ENCODE measurements at places on chromosomes 16 and 17. TPM values are rescaled to one million over a fixed set of nuclear protein-coding genes. Genes with fewer than 3 reads are reported as not detected.

Gene ZNF624
- 14.2 TPM for polyA plus RNA-seq

Gene ATP1B2
- 21.8 TPM for polyA plus RNA-seq

Gene MYH13
- 0.18 TPM for polyA plus RNA-seq

GRCh38 chr17:70205401-70205800, 36.1 kb downstream of the KCNJ2 start:
- DNase-seq, result no peak

GRCh38 chr17:83192161-83192788, 112.9 kb downstream of the METRNL start:
- no peak for DNase-seq

GRCh38 chr17:80751070-80751945, 206.7 kb downstream of the RPTOR start:
- DNase-seq, result no peak

DNA sequence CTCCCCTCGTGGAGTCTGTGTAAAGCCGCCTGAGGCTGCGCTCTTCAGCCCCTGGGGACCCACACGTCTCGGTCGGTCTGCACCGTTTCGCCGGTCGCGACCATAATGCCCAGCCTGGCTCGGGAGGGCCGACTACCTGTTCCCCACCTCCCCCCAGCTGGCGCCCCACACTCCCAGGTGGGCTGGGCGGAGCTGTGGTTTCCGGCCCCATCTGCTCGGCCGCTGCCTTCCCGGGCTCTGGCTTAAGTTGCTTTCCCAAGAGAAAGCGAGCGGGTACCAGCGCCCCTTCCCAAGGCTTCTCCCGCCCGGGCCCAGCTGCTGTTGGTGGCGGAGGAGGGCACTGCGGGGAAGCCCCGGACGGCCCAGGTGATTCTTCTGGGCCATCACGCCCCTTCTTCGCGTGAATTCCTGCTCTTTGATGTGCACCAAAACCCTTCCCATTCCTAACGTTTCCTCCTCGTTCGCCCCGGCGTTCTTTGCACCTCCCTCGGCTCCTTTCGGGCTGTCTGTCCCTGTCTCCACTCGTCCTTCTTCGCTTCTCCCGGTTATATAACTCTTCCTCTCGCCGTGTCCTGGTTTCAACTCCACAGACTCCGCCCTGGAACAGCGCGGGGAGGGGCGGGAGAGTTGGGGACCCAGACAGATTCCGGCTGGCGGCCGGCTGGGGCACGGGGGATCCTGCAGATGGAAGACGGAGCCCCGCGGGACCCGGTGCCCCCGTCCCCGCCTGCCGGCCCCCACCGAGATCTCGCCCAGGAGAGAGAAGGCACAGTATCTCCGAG, 2.0 kb downstream of the KDM6B start:
- DNase-seq, result peak; percentile 65

GRCh38 chr17:46190763-46191162, 2.5 kb downstream of the KANSL1 start:
- DNase-seq, result no peak

DNA sequence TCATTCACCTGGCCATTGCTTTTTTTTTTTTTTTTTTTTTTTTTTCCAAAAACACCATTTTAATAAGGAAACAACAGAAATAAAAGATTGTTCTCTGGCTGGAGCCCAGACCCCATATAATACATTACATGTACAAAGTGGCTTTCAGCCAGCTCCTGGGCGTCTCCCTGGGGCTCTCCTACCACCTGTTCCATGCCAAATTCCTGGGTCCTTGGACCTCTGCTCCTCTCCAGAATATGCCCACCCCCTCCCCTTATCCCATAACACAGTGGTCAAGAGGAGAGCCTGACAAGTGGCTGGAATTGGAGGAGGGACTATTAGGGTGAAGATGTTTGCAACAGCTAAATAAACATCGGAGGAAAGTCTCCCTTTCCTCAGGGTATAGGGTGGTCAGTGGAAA, 3.6 kb upstream of the PHF12 start:
- no peak for DNase-seq

GRCh38 chr16:57681950-57682728, 12.5 kb upstream of the DRC7 start:
- no peak for DNase-seq

- DNase-seq, result no peak
Observed at GRCh38 chr16:84292011-84292410, 2.7 kb upstream of the WFDC1 start.

DNA sequence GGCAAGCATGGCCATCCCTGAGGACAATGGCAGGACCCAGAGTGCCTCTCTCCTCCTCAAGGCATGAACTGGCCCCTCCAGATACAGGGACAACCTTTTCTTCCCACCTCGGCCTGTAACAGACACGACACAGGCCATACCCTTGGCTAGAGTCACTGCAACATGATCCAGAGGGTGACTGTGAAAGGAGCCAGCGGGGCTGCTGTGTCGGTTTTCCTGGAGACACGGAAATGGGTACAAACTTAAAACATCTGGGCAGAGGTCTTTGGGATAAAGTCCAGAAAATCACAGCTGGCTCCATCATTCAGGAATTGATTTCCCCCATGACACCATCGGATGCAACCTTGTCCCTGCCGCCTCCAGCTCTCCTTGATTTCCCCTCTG, 5.3 kb downstream of the CEP295NL start:
- no peak for DNase-seq

GRCh38 chr17:76572201-76572910, 13.3 kb downstream of the ST6GALNAC2 start:
- no peak for DNase-seq

GRCh38 chr17:75428543-75429469, 23.3 kb upstream of the GRB2 start:
- DNase-seq, result no peak

All from right renal pelvis (tissue), 4 donors.